Heart right ventricle (tissue), 16 donors: ENCODE measurements at places on chromosomes 16 and 17. TPM values are rescaled to one million over a fixed set of nuclear protein-coding genes. Genes with fewer than 3 reads are reported as not detected.

Gene CD7
- not detected for total RNA-seq

DNA sequence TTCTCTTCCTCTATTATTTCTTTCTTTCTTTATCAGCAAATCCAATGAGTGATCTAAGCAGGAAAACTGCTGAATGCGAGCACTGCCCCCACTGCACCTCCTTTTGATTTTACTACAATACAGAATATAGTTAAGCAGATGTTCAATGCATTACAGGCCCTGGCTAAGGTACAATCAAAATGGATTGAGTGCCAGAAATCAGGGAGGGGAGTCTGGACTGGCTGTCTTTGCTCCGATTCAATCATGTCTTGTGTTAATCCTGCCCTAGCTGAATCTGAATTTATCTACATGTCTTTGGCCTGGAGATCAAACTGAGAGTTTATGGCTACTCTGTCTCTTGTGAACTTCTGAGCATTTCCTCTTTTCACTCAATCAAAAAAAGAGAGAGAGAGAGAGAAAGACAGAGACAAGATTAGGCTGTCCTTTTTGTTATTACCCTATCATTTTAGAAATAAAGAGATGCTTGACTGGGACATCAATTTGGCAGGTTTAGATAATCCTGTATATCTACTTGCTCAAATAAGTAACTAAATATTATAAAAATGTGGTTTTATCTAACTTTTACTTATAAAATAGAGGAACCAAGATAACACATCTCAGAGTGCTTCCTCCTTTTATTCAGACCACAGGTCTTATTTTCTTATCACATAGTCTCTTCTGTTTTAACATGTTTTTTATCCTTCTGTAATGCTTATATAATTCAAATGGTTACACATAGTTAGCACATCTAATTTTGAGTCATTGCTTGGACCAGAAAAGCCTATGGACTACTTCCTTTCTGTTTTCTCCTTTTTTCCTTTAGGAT is 656.2 kb downstream of the KCNJ2 start:
- no peak for DNase-seq

DNA sequence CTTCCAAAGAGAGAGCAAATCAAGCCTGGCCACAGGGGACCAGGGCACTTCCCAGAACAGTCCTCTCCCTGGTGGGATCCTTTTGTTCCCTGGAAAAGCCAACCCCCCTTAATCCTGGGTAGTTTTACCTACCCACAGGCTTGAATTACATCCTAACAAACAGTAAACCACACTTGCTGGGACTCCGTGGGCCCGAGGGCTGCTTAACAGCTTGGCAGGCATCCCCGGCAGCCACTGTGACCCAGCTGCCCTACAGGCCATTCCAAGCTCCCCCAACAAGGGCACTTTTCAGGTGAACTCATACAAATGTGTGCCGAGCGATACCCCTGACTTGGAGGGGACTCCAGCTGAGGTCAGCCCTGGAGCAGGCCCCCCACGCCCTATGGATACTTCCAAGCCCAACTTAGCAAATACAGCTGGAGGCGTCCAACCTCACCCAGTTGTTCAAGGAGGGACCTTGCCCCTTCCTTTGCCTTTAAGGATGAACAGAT is 26.4 kb downstream of the ADCY9 start:
- DNase-seq = no peak

DNA sequence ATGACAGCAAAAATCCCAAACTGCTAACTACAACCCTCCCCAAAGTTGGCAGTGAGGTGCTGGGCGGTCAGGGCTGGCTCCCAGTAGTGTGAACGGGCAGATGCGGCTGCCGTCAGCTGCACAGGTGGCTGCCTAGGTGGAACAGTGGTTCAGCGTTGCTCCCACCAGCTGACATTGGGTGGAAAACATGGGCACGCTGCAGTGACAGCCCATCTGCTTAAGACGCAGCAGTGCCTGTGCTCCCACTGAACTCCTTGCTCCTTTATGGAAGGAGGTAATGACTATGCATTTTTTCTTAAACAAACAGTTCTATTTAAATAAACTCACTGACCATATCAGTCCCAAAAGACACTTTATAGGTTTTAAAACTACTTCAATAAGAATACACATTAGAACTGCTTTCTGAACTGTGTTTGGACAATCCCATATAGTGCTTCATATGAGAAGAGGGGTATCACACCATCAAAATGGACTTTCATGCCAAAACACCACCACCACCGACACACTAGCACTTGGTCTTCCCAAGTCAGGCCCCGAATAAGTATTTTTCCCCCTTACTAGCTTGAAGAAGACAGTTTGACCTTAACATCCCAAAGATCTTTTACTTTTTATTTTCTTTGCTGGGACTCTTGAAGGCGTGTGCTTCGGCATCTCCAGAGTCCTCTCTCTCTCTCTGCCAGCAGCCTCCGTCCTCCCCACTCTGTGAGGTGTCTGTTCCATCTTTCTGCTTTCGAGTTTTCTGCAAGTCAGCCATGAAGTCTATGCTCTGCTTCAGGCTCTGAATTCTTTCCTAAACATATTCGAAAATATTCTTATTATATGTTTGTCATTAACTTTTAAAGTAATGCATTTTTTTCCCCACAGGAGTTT is 34.4 kb downstream of the BRD7 start:
- DNase-seq = no peak

DNA sequence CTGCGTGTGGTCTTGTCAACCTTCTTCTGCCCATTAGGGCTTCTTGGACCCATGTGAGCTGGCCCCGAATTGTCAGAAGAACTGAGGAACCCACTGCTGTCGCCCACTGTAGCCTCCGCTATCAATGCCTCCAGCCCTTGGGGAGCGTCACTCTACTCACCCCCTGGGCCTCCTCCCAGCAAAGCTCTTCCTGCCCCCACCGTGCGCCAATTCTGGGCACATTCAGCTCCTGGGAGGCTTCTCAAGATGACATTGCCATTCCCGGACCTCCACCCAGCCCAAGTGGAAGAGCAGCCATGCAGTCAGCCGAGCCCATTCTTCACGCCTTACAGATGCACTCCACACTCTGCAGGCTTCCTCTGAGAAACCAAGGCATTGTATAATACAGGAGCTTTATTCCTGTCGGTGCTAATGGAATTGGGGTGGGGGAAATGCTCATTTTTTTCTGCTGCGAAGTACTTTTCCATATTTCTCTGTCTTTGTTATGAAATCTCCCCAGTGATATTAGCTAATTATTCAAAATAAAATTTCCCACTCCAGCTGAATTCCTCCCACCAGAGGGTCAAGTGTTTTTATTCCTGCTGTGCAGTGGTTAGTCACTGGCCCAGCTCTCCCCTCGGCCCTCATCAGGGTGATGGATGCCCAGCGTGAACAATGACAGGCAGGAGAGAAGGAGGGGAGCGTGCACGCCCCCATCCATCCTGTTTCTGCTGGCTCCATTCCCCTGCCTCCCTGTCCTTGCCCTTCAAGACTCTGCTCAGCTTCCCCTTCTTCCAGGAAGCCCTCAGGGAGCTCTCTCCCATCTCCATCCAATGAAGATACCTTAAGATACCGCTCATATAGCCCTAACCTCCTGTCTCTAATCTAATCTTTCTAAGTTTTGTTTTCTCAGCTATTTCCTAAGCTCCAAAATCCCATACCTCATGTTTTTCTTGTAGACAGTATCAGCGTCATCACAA is 87.7 kb downstream of the C16orf95 start:
- no peak for DNase-seq

Gene TRIM65
- 8.4 TPM for total RNA-seq

DNA sequence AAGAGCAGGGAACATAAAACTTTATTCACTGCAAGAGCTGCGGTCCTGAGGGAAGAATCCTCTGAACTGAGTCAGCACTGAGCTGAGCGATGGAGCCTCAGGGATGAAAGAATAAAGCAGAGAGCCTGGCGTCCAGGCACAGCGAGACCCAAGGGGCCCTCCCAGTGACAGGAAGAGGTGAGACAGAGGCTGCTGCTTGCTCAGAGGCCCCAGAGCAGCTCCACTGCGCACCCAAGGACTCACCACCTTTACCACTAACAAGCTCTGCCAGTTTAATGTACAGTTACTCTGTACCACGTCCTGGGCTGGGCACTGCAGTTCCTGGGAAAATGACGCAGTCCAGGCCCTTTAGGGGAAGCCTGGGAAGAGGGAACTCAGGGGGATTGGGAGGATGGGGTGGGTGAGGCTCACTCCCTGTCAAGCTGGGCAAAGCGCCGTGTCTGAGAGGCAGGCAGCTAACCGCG is 5.6 kb downstream of the GFAP start:
- no peak for DNase-seq

Gene OTOP3
- not detected for total RNA-seq

Gene MYCBPAP
- 0.22 TPM for total RNA-seq

DNA sequence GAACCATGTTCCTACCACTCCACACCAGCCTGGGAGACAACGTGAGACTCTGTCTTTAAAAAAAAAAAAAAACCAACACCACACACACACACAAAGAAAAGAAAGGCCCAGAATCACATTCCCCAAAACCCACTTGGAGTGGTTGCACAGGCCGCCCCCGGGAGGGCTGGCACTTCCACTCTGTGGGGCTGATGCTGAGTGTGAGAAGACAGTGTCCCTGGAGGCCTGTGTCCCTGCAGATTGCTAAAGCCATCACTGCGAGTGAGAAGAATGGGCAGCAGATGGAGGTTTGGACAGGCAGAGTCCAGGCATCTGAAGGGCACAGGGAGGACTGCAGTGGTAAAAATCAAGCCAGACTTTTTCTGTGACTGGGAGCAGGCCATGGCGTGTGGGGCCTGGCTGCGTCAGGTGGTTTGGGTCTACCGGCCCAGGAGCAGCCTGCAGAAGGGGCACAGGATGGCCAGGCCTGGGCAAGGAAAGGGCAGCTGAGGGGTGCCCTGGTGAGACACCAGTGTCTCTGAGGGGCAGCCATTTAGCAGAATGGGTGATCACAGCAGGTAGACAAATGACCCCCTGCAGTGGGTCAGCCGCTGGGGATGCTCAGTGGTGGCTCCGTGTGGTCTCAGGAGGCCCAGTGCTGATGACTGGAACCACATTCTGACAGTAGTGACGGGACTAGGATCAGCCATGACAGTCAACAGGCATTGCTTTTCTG is 13.1 kb downstream of the CTRB2 start:
- no peak for DNase-seq

GRCh38 chr16:56953006-56953405 is 8.7 kb upstream of the CETP start:
- DNase-seq = no peak

- no peak for DNase-seq
These were observed 429.8 kb downstream of the MAF start for GRCh38 chr16:79170555-79171246.

DNA sequence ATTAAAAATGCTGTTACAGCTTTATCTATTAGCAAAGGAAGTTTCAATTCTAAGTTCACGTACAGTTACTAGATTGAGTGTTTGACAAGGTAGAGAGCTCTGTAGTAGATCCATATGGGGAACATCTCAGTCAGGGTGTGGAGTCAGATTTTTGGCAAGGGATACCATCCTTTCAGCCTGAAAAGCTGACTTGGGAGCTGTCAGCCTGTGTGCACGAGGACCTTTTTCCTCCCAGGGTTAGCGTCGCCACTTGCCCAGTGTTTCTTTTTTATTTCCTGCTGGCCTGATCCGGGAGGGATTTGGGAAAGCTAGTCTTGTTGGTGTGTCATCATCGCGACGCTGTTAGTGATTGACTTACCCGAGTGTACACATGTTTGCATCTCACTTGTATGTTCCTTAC is 29.5 kb downstream of the WWOX start:
- no peak for DNase-seq
